CD4-positive, alpha-beta T cell treated with Interferon alpha-2 for 1 hour (primary cell): ENCODE measurements at places on chromosomes 3 and 15.

DNA sequence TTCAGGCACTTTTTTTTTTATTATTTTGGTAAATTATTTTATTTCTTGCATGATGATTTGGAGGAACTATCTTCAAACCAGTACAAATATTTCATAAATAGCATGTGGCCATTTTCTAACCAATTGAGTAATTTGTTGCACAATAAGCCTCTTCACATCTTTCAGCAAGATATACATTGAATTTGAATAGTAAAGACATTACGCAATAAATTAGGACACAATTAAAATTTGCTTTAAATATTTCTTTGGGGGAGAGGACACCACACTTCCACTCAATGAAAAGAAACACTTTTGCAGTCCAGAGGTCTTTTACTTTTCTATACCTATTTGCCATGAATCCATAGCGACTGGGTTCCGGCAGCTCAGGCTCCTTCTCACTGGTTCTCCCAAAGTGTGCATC, 762.6 kb upstream of the GOLIM4 start:
- DNase-seq, result no peak

DNA sequence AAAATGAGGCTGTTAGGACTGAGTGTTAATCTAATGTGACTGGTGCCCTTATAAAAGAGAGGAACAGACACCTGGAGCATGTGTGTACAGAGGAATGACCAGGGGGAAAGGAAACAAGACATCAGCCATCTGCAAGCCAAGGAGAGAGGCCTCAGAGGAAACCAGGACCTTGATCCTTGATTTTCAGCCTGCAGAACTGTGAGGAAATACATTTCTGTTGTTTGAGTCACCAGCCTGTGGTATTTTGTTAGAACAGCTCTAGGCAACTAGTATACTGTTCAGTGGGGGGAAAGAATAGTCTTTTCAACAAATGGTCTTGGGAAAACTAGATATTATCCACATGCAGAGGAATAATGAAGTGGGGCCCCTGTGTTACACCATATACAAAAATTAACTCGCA, 80.6 kb downstream of the CCR1 start:
- no peak for DNase-seq

DNA sequence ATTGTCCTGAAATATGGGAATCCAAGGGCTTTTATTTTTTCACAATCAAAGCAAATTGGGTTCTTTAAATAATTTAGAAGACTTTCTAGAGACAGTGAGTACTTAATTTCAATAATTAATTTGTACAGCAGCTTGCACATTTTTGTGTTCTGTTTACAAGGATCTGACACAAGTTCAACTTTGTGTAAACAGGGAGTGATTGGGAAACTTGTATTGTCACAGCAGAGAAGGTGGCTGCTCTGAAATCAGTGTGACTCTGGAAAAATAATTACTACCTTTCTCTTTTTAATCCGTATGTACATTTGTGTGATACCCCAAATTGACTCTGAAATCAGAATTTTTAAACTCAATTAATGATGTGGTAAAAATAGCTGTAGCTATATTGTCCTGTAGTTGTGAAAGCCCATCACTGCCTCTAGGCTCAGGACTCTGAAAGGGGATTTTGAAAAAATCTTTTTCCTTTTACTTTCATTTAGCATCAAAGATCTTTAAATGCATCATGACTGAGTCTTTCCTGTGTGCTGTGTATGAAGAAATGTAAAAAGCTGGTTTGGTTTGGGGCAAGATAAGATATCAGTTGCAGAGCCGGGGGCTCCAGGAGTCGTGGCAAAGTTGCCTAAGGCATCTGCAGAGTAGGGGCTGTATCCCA, 45.1 kb downstream of the MFSD1 start:
- no peak for DNase-seq

- DNase-seq, result no peak
These were observed 36.7 kb upstream of the CP start for GRCh38 chr3:149258298-149258697.

- no peak for DNase-seq
These were observed 29.3 kb downstream of the SCN5A start for GRCh38 chr3:38620236-38620635.

GRCh38 chr3:169929830-169930519, 18.6 kb downstream of the SAMD7 start:
- DNase-seq, result peak; percentile 28

- DNase-seq, result no peak
These were observed 317.1 kb downstream of the ZIC4 start for GRCh38 chr3:147089286-147089685.

DNA sequence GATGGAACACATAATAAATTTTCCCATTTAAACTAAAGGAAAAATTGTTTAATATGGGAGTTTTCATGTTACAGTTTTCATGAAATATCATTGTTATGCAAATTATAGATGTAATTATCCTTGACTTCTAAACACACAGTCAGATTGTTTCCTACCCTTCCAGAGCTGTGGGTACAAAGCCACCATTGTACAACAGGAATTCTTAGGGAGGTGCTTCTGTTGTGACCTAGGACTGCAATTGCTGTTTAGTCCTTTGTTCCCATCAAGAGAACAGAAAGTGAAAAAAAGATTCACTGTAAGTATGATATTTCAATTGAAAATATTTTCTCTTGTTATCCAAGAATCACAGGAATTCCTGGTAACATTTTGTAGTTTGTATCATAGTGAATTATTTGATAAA, 455.3 kb upstream of the NAALADL2 start:
- no peak for DNase-seq

- DNase-seq, result no peak
These were observed 2.7 kb downstream of the SPESP1 start for GRCh38 chr15:68933001-68933400.

DNA sequence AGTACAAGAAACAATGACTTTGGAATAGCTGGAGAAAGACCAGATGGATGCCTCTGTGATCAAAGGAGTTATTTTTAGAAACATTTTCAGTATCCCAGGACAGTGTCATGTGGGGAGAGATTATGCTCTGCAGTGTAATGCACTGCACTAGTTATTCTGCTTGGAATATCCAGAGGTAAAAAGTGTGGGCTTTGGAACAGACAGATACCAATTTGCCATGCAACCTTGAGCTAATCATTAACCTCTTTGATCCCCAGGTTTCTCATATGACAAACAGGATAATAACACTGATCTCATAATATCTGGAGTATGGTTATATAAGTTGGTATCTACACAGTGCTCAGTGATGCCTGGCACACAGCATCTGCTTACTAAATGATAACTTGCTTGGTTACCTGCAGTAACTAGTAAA, 12.2 kb upstream of the SLC7A14 start:
- DNase-seq, result no peak

DNA sequence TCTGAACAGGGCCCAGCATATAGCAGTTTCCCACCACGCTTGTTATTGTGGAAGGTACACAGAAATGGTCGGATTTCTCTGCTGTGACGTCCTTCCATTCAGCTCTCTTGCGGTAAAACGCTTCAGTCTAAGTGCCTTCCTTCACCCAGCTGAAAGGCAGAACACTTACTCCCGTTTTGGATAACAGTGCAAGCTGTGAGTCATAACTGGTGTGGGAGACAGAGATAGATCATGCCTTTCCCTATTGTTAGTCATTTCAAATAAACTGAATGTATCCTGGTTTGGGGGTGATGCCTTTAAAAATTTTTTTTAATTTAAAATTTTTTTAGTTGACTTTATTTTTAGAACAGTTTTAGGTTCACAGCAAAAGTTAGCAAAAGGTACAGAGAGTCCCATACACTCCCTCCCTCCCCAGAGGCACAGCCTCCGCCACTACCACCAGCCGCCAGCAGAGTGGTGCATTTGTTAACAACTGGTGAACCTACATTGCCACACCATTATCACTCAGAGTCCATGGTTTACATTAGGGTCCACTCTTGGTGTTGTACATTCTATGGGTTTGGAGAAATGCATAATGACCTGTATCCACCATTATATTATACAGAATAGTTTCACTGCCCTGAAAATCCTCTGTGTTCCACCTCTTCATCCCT, 94.9 kb upstream of the NSMCE3 start:
- DNase-seq, result no peak

GRCh38 chr3:147640781-147641180, 231.6 kb downstream of the ZIC1 start:
- no peak for DNase-seq

- DNase-seq, result peak; percentile 51
These were observed 57.9 kb downstream of the ARHGAP31 start for GRCh38 chr3:119352034-119352609.

GRCh38 chr3:131038326-131038725, 11.6 kb downstream of the NEK11 start:
- DNase-seq, result no peak

DNA sequence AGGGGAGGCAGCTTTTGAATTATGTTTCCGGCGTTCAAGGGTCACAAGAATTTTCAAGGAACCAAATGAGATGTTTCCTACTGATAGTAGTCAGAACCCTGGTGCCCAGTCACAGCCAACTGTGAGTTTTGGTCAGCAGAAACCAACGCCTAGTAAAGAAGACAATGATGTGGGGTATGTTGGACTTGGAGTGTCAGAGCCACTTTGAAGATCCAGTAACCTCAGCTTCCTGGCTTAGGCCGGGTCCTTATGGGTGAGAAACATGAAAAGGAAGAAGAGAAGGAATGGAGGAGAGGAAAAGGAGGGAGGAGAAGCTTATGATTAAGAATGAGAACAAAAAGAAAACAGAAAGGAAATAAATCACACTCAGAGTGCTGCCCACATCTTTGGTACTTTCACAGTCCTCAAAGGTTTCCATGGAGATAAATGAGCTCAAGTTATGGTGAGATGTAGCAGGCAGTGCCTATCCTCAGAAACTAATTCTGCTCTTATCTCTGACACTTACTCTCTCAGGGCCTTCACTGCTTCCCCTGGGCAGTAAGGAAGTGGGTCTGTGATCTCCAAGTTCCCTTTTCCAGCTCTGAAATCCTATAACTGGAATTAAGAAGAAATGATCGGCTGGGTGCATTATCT, 2.0 kb upstream of the MCF2L2 start:
- DNase-seq, result peak; percentile 10

DNA sequence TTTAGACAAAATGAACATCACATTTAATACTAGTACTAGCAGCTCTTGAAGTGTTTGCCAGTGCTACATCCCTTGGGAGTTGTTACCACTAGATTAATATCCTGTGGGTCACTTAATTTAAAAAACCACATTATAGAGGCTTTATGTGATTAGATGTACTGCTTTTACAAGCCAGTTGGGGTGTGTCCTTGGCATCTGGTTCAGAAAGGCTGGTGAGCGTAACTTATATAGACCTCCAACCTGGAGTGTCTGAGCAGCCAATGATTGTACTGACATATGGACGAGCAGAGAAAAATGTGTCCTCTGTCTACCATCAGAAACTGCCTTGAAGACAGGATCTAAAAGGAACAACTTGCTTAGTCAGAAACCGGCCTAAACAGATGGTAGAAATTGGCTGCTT, 306.2 kb upstream of the ATP11B start:
- no peak for DNase-seq

- DNase-seq, result no peak
These were observed 375.3 kb downstream of the VPS13C start for GRCh38 chr15:61684749-61685467.

- no peak for DNase-seq
These were observed 1154.0 kb downstream of the IGSF11 start for GRCh38 chr3:117880638-117881037.

- DNase-seq, result no peak
These were observed 312.3 kb downstream of the EPHA3 start for GRCh38 chr3:89419647-89420241.

DNA sequence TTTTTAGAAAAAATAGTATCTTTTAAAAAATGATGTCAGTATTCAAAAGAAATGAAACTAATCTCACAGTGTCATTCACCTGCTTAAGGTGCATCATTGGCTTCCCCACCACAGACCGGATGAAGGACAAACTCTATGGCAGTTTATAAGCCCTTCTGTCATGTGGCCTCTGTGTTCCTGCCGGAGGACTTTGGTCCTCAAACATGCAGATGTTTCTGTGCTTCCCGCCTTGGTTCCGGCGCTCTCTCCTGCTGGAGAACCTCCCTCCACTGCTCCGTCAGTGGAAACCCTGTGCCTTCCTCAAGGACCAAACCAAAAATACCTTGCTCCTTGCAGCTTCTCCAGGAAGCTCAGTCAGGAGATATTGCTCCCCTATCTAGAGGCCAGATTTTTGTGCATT, 326.3 kb downstream of the UACA start:
- DNase-seq, result no peak

- no peak for DNase-seq
These were observed 663.1 kb upstream of the ADAMTS9 start for GRCh38 chr3:65350801-65351476.

- DNase-seq, result no peak
These were observed 227.6 kb downstream of the MFSD1 start for GRCh38 chr3:159029306-159030026.

GRCh38 chr3:183464480-183464879, 36.1 kb upstream of the MCF2L2 start:
- DNase-seq, result no peak

- DNase-seq, result no peak
These were observed 6.7 kb upstream of the GP5 start for GRCh38 chr3:194405766-194406165.

GRCh38 chr15:93948726-93949125, 282.6 kb upstream of the MCTP2 start:
- no peak for DNase-seq

DNA sequence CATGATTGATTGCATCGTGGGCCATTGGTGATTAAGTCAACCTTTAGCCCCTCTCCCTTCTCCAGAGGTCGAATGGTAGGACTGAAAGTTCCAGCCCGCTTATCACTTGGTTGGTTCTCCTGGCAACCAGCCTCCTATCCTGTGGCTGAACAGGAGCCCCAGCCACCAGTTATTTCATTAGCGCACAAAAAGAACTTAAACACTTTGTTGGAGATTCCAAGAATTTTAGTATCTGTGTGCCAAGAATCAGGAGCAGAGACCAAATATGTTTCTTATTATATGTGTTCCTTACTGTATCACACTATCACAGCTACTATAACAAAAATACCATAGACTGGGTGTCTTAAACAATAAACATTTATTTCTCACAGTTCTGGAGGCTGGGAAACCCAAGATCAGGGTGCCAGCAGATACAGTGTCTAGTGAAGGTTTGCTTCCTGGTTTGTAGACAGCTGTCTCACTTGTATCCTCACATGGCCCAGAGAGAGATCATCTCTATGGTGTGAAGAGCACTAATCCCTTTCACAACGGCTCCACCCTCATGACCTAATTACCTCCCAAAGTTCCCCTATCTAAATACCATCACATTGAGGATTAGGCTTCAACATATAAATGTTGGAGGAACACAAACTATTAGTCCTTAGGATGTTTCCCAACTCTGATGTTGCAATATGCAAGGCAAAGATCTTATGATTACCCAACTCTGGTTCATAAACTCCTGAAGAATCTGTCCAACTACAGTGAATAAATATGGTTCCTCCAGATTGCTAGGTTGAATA, 30.5 kb upstream of the APH1B start:
- peak; percentile 46 for DNase-seq

- DNase-seq, result no peak
These were observed 20.3 kb upstream of the TNIK start for GRCh38 chr3:171480526-171480925.

DNA sequence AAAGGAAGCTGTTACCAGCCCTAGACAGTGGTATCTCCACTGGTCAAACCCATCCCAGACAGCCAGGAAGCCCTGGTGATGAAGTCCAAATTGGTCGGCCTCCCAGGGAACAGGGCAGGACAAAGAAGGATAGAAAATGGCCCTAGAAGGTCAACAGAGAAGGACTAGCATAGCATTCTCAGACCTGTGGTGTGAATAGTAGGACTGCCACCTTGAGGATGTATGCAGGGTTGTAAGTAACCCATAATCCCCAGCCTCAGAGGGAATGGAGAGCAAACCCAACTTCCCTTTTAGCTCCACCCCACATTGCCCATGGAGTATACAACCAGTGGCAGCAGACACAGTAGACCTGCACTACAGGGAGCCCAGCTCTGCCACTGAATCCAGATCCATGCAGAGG, 68.6 kb upstream of the EIF1B start:
- no peak for DNase-seq
